ENCODE measurements at places on chromosomes 11 and 22.

DNA sequence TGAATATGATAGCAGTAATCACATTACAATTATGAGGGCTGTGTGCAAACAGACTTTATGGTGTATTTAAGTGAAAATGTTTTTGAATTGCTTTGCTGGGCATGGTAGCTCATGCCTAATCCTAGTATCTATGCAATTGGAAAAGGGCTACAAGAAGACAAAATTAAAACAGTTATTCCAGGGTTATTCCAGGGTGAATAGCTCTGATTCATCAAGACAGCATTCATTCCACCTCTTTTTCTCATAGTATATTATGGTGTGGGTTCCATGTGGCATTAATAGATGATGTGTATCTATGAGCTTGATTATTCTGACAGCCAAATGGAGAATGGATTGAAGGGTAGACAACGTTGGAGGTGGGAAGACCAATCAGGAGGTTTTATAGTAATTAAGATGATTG, 12.1 kb upstream of the SIDT2 start:
- DNase-seq, result no peak

GRCh38 chr11:2747248-2748027, 47.6 kb upstream of the KCNQ1OT1 start:
- DNase-seq, result peak; percentile 43

GRCh38 chr11:96390488-96390792, 627 bp downstream of the JRKL start:
- no peak for DNase-seq

GRCh38 chr11:83284501-83285150, 1.5 kb downstream of the CCDC90B start:
- no peak for DNase-seq

DNA sequence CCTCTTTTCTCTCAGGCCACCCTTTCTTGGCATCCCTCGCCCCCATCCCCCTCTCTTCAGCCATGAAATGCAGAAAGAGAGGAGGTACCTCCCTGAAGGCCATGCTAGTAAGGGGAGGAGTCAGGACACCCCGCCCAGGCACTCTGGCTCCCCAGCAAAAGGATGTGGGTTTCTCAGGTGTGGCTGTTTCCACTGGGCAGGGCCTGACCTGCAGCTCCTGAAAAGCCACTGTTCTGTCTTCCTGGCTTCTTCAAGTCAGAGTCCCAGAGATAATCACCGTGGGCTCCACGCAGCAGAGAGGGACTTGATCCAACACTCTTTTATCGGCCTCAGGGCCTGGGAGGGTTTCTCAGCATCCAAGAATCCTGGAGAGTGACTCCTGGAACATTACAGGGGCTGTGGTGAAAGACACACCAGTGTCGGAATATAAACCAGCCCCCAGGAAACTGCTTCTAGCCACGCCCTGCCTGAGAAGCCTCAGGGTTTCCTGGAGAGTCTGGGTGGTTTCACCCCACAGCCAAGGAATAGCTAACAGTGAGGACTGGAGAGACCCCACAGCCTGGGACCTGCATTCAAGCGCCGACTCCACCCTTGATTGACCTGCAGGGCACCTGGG, 45.7 kb upstream of the TSPAN18 start:
- DNase-seq, result peak; percentile 31

DNA sequence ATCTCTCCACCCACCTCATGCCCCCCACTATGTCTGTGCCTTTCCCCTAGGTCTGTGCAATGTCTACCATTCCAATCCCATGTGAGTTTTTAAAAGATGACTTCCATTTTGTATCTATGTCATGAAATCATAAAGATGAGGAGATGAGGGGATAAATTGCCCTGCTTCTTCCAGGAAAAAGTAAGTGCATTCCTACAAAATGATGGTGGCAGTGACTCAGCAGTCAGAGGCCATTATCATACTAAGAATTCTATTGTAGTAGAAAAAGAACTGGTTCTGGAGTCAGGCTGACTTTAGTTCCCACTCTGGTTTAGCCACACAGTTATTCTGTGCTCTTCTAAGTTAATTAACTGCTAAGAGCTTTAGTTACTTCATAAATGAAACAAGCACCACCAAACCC, 89.6 kb upstream of the API5 start:
- no peak for DNase-seq

Data from T47D (cell line).